ENCODE measurements at places on chromosomes 1 and 21.

GRCh38 chr21:25496825-25497482, 110.3 kb downstream of the MRPL39 start:
- no peak for DNase-seq

DNA sequence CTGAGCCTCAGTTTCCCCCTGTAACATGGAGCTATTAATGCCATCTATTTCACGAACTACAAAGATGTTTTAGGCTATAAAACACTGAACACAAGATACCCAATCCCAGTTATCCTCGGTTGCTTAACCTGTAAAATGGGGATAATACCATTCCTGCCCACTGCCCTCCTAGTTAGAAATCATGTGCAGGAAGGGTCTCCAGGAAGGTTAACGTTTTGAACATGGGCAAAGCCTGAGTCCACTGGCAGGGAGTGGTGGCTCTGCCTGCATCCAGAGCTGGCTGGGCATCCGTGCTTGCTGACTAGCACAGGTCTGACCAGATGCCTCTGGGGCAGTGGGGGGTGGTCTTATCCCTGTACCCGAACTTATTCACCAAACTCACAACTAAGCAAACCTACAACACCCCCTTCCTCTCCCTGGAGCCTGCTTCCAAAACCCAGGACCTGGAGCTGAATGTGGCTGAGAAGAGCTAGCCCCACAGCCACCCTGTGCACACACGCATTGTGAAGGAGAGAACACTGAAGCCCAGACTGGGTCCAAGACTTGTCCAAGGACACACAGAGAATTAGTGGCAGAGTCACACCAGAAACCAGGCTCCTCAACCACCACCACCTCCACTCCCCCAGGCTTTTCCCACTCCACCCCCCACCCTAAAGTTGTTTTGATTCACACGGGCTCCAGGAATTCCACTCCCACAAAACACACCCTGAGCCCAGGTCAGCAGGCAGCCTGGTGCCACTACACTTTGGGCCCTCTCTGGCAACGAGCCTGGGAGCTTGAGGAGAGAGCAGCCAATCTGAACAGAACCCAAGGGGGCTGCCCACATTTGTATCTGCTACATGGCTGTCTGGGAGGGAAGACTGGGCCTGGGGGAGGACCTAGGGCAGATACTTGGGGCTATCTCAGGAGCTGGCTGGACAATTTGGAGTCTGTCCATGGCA, 1.6 kb downstream of the E2F2 start:
- DNase-seq = no peak

DNA sequence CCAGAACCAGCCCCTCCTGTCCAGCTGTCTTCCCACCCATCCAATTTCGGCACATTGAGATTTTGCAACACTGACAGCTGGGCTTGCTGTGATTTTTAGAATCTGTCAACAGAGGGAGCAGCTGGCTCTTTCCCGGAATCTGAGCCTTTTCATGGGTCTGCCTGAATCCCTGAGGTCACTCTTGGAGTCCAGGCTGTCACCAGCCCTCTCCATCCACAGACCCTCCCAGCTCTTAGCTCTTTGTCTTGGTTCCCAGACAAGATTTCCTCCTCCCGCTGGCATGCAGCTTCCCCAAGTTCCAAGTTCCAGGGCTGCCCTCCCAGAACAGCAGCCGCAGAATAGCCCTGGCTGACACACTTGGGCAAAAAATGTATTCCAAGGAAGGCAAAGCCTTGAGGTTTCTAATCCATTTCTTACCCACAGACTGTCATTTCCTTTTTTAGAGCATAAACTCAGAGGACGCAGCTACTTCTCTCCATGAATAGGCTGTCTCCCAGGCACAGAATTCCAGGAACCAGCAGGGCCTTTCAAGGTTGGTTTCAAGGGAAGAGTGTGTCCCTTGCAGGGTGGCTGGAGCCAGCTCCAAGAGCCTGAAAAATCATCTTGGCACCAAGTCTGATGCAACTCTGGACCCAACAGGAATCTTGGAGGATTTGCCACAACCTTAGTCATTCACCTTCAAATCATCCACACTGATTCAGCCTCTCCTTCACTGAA, 7.1 kb upstream of the TMEM61 start:
- no peak for DNase-seq

DNA sequence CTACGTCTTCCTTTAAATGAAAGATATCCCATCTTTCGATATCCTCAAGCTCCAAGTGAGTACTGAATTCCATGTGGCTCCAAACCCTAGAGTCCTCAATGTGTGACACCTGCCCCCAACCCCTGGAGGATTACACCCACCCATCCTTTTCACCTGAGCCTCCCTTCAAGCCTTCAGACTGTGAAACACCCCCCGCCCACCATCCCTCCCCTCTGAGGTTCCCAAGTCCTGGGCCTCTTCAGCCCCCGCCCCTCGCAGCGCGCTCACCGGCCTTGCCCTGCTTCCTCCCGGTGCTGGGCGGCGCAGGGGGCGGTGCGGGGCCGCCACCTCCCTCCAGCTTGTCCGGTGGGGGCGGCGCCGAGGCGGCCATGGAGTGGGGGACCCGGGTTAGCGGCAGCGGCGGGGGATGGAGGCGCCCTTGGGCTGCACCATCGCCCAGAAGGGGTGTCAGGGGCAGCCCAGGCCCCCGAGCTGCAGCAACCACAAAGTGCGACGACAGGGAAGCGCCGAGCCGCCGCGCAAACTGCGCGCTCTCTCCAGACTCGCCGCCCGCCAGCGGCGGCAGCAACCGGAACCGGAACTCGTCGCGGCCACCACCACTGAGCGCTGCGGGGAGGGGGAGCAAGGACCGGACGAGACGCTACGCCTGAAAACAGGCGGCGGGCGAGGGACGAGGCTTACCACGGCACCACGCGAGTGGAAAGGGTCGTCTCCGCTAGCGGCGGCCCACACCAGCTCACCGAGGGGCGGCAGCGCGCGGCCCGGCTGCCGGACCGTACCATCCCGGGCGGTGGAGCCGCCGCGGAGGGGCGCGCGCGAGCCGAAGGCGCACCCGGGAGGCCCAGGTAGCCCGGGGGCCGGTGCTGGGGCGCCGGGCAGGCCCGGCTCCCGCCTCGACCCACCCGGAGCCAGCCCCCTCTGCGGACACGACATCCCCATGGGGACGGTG, at the start of gene PYGO2:
PYGO2 (minus strand) TSS at position 576 of the 949 bp plus-strand sequence; CDS start at position 370, 206 bp downstream.
- peak; percentile 95 for DNase-seq

GRCh38 chr1:178960482-178961240, 65.0 kb upstream of the FAM20B start:
- DNase-seq = no peak

DNA sequence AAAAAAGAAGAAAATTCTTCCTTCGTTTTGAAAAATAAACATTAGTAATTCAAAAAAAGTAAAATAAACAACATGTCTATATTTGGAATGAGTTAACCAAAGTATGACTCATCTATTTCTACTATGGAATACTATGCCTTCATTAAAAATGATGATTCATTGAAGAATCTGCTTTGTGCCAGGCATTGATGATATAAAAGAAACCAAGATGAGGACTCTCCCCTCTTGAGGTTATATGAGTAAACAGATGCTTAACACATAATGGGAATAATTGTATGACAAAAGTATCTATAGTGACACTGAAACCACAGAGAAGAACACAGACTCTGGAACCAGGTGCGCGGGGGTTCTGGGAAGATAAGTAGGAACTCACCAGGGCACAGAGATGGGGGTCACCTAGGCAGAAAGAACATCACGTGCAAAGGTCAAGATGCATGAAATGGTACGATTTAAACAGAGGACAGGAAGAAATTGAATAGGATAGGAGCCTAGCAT, 18.8 kb downstream of the ELF3 start:
- no peak for DNase-seq

DNA sequence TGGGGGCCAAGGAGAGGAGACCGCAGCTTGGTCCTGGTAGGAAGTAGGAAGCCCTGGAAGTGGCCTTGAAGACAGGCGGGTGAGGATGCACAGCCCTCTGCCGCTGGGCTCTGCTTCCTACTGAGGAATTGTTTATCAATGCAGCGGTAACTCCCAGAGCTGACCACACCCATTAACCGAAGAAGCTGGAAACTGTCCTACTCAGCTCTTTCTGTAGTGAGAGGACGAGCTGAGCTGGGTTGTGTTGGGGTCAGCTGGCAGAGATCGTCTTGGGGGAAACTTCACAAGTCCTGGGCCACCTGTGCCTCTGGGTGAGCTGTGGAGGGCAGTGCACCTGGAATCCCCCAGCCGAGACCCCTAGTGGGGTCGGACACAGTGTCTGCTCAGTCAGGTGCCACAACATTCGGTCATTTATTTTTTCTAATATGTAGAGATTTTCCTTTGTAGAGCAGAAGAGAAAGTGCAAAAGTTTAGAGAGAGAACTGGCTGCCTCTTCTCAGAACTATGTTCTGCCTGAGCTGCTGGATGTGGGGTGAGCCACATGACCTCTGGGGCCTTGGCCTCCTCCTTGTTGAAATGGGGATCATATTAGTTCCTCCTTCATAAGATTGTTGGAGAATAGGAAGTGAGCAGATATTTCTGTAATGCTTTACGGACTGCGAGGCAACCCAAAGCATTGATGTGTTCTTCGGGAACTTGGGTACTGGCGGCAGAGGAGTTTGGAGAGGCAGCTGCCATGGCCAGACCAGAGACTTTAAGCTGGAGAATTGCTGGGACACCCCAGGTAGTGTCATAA, 3.6 kb downstream of the NECAP2 start:
- no peak for DNase-seq

DNA sequence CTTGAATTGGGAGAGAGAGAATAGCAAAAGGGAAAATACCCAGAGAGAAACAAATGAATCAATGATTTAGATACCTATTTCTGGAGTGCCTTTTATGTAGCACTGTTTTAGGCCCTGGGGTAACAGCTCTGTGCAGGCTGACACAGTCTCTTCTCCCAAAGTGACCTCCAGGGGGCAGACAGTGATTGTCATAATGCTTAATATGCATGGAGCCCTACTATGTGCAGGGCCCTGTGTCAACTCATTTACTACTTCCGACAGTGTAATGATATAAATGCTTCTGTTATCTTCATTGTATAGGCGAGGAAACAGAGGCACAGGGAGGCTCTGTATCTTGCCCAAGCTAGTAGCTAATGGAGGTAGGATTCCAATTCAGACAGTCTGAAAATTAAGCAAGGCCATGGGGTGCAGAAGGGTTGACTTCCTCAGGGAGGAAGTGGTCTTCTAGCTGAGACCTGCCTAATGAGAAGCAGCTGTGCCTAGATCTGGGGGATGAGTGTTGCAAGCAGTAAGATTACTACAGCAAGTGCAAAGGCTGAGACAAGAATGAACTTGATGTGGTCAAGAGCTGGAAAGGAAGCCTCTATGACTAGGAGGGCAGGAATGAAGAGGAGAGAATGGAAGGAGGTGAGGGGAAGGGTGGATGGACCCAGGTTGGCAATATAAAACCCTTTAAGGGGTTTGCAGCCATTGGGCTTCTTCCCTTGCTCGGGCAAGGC, 16.2 kb upstream of the SERINC2 start:
- DNase-seq = no peak

- no peak for DNase-seq
These were observed 10.2 kb downstream of the ADAM30 start for GRCh38 chr1:119885903-119886783.

Measured in posterior cingulate gyrus (tissue), 11 donors.